ENCODE measurements at places on chromosomes 2 and 18.

- no peak for DNase-seq
These were observed 5.1 kb upstream of the ODC1 start for GRCh38 chr2:10452956-10453904.

DNA sequence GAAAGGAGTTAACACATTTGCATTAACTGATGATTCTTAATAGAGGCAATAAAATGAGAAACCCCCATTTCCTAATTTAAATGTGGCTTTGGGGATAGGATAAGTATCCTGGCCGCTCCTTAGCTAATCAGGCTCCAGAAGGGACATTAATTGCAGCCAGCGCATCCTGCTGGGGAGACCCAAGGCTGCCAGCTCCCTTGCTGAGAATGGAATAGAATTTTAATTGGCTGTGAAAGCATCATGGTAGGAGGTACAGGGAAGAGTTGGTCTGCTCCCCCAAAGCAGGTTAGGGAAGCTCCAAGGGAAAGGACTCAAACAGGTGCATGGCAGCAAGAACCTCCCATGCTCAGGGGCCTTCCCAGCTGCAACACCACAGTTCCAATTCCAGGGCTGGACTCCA is 71.4 kb downstream of the MARCHF4 start:
- no peak for DNase-seq

DNA sequence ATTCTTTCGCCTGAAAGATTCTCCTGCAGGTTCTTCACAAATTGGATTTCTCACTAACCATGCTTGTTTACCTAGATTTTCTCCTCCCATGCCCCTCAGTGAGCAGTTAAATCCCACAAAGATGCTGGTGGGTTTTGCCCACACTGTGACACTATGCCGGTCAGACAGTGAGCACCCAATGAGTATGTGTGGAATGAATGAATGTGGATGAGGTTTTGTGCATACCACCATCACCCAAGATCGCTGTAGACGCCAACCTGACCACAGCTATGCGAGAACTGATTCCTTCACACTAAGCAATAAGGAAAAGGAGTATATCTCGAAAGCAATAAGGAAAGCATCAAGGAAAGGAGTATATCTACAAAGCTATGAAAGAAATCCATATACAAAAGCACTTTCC is 116.7 kb downstream of the PID1 start:
- no peak for DNase-seq

DNA sequence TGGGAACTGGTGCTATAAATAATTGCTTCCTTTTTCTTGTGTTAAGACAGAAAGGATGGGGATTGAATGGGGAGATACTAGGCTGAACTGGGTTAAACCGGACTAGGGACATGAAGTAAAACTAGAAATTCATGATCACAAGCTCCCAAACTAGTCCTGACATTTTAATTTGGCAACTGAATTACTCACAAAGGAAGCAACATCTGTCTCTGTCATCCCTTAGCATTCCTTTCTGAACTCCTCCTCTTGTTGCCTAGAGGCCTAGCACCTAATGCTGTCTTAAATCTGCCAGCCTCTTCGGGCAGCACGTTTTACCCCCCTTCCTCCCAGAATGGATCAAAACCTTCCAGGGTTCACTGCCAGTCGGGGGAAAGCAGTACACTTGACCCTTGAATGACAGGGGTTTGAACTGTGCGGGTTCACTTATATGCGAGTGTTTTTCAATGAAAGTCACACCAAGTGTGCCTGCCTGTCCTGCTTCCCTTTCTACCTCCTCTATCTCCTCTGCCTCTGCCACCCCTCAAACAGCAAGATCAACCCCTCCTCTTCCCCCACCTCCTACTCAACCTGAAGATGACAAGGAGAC is 8.2 kb downstream of the KCTD1 start:
- peak; percentile 30 for DNase-seq

DNA sequence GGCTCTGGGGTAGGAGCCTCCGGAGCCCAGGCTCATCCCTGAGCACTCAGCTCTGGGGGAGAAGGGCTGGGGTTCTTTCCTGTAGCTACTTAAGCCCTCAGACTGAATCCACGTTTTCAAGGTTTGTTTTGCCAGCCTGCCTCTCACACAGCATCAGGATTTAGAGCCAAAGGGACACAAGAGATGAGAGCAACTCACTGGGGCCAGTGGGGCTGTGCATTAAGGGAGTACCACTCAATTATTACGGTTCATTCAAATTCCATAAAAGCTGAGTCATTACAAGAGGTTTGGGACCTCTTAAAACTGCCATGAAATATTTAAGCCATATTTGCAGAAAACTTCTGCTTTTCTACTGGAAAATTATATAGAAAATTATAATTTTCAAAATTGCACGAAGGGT is 17.1 kb upstream of the SNED1 start:
- DNase-seq = no peak

DNA sequence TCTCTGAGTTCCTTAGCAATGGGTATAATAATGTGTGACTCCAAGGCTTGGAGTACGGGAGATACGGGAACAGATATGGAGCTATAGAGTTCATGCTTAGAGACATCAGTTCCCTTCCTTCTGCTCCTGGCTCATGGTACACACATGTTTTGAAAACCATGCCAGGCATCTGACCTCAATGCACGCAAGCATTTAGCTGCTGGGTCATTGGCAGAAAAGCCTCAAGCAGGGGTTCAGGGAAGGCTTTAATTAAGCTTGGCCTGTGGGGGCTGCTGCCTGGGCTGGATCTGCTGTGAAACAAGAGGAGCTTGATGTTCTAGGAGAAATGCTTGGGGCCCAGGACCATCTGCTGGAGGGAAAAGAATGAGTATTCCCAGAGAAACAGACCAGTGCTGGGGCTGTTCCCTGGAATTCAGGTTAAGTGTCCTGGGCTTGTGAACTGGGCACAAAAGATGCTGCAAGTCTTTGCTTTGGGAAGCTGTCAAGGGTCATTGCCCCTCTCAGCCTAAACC is 3.2 kb downstream of the ALLC start:
- peak; percentile 36 for DNase-seq

DNA sequence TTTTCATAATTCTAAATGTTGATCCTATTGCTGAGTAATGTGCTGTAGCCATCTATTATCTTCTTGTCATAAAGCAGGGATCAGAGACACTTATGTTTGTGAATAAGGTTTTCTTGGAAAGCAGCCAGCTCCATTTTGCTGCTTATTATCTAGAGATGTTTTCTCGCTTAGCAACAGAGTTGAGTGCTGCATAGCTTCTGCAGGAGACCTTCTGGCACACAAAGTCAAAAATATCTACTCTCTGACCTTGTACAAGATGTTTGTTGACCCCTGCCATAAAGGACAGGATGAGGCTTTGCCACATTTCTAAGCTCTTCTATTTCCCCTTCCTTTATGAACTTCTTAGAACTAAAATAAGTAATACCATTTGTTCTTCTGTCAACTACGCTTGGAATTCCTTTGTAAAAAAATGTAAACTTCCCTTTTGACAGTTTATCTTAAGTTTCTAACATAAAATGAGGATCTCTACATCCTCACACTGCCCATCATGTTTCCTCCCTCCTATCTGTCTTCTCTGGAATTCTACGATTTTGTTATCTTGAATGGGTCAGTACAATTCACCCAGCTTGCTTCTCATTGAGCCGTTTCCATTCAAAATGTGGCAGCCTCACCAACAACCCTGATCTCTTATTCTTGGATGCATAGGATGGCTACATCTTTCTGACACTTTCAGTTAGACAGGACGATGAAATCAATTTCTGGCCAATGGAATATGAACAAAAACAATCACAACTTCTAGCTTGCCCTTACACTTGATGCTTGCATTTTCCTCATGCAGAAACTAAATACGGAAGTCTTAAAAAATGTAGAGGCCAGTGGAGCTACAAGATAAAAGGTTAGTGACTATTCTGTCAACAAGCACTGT is 1377.0 kb downstream of the SUCLG1 start:
- DNase-seq = peak; percentile 77

DNA sequence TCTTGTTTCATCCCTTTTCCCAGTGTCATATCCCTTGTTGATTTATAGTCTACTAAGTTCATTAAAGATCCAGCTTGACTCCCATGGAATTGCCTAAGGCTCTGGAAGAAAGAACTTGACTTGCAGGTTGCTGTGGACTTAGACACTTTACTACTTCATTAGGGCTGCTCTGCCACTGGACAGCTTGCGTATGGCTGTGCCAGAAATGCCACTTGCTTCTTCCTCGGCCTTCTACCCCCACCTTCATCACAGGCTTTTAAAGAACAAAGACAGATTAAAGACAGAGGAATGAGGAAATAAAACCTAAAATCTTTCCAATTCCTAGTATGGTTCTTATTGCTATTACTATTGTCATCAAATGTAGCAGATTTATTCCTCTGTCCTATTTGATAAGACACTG is 591.7 kb downstream of the BCL11A start:
- no peak for DNase-seq

- peak; percentile 94 for DNase-seq
These were observed 1.2 kb upstream of the DNAJB2 start for GRCh38 chr2:219277703-219278654.

DNA sequence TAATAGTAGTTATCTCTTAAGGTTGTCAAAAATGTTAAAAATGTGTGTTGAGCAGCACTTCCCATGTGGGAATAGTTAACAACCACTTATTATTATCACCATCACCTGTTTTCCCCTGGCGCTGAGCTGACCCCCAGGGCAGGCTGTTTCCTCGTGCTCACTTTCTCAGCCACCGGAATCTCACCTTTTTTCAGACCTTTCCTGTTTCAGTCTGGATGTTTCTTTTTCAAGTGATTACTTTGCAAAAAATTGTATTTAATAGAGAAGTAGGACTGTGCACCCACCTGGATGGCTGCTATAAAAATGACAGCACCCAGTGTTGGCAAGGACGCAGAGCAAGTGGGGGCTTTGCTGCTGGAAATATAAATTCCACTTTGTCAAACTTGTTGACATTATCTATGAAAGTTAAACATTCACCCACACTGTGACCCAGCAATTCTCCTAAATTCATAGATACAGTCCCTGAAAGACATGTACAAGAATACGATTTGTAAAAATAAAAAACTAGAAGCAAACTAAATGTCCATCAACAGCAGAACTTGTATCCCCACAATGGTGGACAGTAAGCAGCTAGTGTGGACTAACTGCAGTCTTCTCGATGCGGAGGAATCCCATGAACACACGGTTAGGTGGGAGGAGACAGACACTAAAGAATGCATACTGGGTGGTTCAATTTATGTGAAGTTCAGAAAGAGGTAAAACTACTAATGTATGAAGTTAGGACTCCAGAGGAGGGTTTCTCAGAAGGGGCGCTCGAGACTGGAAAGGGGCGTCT is 66.5 kb downstream of the SOWAHC start:
- no peak for DNase-seq

DNA sequence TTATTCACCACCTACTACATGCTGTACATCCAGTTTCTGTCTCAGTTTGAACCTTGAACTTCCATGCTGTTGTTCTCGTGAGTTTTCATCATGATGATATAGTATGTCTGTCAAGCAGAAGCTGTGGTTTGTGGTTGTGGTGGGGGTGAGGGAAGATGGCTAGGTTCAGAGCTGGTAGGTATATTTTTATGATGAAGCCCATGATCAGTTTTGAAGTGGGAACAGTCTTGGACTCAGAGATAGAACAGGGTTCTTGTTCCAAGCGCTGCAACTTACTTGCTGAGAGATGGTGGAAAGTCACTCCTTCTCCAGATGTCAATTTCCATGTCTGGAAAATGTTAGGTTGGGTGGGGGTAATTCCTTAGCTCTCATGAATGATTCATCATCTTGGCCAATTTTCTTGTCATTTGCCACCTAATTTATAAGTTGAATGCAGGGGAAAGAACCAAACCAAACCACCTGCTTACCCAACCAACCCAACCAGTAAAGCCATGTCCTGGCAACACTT is 21.6 kb downstream of the PMAIP1 start:
- DNase-seq = no peak

Measured in eye (tissue), 1 donor.